Stimulated activated CD8-positive, alpha-beta memory T cell treated with anti-CD3 and anti-CD28 coated beads, Interleukin-4, amount 100 ng/mL, for 1 hour (primary cell): ENCODE measurements at places on chromosomes 2 and 18.

DNA sequence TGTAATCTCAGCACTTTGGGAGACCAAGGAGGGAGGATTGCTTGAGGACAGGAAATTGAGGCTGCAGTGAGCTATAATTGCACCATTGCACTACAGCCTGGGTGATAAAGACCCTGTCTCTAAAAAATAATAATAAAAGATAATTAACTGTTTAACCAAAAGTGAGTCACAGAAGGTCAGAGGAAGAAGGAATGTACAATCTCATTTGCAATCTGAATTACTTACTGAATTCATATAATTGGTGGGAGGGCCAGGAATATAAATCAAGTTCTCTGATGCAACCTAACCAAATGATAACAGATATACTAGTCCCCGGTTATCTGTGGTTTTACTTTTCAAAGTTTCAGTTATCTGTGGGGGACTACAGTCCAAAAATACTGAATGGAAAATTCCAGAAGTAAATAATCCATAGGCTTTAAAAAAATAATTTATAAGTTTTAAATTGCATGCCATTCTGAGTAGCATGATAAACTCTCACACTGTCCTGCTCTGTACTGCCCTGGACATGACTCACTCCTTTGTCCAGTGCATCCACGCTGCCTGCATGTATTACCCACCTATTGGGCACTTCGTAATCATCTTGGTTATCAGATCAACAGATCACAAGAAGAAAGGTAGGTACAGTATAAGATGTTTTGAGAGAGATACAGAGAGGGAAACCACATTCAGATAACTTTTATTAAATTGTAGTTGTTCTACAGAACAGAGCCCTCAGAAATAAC is 12.8 kb upstream of the MATN3 start:
- no peak for DNase-seq

GRCh38 chr2:110678457-110679336 is 834 bp upstream of the BUB1 start:
- DNase-seq, result no peak

GRCh38 chr2:189347540-189347939 is 93.7 kb upstream of the WDR75 start:
- DNase-seq, result no peak

GRCh38 chr18:62928326-62928725 is 213.0 kb downstream of the PHLPP1 start:
- no peak for DNase-seq

DNA sequence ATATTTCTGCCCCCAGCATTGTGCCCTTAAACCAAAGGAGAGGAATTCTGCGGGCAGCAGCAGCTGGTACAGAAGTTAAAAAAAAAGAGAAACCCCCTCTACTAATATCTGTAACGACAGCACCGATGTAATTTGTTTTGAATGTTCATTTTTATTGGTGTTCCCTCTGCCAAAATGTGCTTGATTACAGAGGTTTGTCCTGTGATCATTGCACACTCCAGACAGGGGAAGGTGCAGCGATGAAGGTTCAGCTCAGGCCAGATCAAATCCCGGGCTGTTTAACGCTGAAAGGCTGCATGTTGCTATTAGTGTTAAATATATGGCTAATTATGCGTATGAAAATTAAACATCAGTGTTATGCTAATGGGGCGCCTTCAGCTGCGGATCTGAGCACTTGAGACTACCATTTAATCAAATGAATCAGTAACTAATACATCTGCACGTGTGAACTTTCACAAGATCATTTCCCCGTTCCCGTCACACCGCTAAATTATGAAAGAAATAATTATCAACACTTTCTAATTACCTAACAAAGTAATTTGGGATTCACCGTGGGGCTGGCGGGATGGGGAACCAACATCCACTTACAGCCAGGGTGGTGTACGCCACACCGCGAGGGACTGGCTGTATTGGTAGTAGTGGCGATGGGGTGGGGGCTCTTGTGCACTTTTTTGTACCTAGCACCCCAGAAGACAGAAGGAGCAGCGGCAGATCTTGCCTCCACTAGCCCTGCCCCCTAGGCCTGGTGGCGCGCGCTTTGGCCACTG is 1.5 kb upstream of the DLX1 start:
- DNase-seq, result no peak

DNA sequence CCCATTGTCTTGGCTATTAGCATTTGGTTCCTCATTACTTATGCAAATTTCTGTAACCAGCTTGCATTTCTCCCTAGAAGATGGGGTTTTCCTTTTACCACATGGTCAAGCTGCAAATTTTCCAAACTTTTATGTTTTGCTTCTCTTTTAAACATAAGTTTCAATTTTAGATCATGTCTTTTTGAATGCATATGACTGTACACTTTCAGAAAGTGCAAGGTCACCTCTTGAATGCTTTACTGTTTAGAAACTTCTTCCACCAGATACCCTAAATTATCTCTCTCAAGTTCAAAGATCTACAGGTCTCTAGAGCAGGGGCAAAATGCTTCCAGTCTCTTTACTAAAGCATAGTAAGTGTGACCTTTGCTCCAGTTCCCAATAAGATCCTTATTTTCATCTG is 837.6 kb upstream of the NXPH2 start:
- DNase-seq, result no peak

DNA sequence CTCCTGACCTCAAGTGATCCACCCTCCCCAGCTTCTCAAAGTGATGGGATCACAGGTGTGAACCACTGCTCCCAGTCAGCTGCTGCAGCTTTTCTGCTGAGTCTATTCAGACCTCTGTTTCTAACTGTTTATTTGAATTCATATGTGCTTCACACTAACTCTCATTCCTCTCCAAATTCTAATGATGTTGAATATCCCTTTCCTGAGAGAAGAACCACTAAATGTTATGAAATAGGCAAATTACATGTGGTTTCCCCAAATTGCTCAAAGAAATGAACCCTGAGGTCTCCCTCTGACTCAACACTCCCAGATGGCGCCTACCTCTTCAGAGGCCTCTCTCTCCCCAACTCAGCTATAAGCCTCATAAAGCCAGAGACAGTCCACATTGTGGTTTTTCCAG is 98.6 kb downstream of the IRS1 start:
- DNase-seq, result no peak

GRCh38 chr2:10964052-10964790 is 52.5 kb downstream of the KCNF1 start:
- no peak for DNase-seq

- DNase-seq, result no peak
Observed at GRCh38 chr2:31349160-31349559, 65.4 kb downstream of the XDH start.

GRCh38 chr2:166831930-166832329 is 56.4 kb upstream of the XIRP2 start:
- no peak for DNase-seq

DNA sequence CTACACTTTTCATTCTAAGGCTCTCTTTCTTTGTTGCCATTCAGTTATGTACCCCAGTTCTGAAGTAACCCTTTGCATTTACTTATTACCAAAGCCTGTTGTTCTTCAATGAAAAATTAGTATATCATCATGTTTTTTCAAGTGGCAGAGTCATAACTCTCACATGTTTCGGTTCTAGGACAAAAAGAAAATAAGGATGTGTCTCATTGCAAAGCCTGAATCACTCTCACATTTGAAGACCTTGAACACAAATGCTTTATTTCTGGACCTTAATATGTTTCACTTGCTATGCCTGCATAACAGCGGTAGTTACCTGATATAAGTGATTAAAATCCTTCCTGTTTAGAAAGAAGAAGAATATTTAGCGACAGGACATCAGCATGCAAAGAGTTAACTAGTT is 49.1 kb downstream of the ZEB2 start:
- DNase-seq, result no peak

DNA sequence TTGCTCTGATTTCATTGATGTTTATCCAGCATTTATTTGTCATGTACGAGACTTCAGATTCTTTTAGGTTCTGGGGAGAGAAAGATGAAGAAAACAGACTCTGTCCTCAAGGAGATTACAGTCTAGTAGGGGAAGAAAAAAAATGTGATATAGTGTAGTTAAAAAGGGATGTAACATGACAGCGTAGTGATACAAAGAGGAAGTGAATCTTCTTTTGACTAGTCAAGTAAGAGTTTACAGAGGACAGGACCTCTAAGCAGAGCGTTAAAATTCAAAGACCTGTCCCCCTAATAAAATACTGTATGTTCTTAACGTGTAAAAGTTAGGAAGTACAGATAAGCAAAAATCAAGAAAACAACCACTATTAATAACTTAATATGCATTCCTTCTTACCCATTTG is 47.7 kb downstream of the NCOA1 start:
- no peak for DNase-seq

DNA sequence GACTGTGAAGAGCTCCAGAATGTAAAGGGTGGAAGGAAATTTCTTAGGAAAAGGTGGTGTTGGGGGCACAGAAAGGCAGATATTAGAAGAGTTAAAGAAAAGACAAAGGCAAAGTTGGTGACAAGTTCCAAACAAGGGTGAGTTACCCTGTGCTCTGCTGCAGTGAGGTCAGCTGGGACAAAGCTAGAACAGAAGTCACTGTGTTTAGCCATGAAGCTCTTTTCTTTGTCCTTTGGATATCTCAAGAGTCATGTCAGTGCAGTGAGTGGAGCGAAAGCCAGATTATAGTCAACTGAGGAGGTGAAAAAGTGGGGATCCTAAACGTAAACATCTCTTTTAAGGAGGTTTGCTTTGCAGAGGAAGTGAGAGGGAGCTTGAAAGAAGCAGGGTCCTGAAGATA is 187.8 kb upstream of the ALPP start:
- no peak for DNase-seq

- DNase-seq, result no peak
Observed at GRCh38 chr2:63051042-63051794, 588 bp downstream of the OTX1 start.

- no peak for DNase-seq
Observed at GRCh38 chr2:80889009-80889408, 584.5 kb upstream of the LRRTM1 start.

GRCh38 chr2:152047824-152048471 is 50.9 kb downstream of the CACNB4 start:
- DNase-seq, result no peak

DNA sequence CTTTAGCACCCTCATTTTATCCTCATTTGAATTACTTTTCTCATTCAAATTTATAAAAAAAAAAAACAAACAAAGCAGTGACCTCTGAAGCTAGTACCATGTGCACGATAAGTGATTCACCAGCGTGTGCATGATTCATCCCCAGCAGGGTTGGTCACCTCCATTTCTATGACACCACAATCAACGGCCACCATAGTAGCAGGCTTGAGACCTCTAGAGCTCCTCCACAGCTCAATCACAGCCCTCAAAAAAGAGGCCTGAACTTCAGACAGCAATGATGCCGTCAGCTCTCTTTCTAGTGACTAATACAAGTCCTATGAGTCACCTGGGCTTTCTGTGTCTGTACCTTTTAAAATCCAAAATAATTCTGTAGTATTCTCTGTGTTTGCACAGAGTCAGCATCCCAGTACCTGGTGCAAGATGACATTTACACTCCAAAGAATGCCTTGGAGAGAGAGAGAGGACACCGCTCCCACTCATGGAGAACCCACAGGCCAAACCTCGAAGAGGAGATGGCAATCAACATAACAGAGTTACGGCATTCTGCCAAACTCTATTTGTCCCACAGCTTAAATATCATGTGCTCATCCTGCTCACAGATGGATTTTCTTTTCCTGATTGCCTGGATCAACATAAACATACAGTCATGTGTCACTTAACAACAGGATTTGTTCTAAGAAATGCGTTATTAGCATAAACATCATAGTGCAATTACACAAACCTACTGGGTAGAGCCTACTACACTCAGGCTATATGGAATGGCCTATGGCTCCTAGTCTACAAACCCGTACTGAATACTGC is 58.7 kb downstream of the L3MBTL4 start:
- no peak for DNase-seq

GRCh38 chr2:197165020-197165419 is 145.6 kb downstream of the ANKRD44 start:
- DNase-seq, result no peak

- no peak for DNase-seq
Observed at GRCh38 chr2:157470321-157470720, 26.4 kb upstream of the CYTIP start.

DNA sequence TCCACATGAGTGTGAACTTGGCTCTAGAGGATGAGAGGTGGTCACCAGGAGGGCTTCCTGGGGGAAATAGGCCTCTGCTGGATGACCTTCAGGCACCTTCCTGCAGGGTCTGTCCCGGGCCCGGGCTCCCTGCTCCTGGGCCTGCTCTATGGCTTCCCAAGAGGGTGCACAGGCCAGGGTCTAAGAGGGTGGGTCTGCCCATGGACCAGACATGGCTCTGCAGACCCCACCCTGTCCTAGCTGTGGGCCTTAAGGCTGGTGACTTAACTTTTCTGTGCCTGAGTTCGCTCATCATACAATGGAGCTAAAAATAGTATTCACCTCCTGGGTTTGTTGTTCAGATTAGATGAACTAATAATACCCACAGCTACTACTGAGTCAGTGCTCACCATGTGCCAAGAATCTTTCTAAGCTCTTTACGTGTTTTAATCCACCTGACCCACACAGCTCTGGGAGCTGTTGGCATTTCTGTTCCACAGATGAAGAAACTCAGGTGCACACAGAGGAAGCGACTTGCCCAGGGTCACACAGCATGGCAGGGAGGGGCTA is 14.4 kb downstream of the INHBB start:
- no peak for DNase-seq

- DNase-seq, result no peak
Observed at GRCh38 chr18:77267969-77268368, 18.3 kb downstream of the GALR1 start.

- DNase-seq, result no peak
Observed at GRCh38 chr2:222672068-222672401, 577 bp downstream of the MOGAT1 start.

- no peak for DNase-seq
Observed at GRCh38 chr2:148479398-148479797, 165.2 kb upstream of the EPC2 start.

DNA sequence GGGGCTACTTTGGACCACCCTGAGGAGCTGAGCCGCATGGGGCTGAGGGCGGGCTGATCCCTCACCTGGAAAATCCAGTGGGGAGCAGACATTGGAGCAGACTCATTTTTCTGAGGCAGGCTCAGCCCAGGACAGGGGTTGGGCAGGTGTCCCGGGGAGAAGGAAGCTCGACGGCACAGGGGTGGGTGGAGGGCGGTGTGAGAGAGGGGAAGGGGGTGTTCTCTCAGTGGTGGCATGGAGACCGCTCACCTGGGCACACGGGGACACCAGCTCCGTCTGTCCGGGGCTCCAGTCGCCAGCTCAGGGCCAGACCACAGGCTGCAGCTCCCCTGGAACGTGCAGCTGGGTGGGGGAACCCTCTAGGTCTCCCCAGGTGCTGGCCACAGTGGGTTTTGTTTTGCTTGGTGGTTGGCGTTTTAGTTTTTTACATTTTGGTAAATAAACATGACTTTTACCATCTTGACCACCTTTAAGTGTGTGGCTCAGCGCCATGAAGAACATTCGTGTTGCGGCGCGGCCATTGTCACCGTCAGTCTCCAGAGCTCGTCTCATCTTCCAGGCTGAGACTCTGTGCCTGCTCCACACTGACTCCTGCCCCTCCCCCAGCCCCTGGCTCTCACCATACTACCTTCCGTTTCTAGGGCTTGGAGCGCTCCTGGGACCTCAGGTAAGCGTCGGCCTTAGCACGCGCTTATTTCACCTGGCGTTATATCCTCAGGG is 4.3 kb upstream of the MAB21L4 start:
- DNase-seq, result no peak
